NCI-H226 (cell line): ENCODE measurements at places on chromosomes 11 and 22.

GRCh38 chr11:44817207-44817949, 90.6 kb downstream of the TSPAN18 start:
- peak; percentile 13 for DNase-seq

DNA sequence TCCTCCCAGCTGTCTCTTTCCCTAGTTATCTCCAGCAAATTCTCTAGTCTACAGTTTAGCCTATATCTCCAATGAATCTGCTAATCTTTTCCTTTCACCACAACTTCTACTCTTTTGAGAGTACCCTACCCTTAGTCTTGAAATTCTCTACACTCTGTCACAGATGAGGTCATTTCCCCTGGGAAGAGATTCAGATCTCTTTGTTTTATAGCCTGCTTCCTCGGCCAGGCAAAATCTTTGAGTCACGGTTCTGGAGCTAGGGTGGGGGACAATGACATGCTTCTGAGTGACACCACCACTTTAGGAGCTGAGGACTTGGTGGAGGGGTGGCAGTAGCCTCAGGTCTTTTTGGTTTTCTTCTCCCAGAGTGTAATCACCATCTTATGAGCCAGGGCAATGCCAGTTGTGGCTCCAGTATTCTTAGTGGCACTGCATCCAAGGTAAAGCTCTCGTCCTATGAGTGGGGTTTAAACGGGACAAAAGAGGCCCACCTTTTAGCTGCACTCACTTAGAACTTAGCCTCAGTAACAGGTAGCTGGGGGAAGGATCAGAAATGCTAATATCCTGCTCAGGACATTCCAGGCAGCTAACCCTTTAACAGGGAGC, 98.5 kb upstream of the RRM1 start:
- DNase-seq = no peak

DNA sequence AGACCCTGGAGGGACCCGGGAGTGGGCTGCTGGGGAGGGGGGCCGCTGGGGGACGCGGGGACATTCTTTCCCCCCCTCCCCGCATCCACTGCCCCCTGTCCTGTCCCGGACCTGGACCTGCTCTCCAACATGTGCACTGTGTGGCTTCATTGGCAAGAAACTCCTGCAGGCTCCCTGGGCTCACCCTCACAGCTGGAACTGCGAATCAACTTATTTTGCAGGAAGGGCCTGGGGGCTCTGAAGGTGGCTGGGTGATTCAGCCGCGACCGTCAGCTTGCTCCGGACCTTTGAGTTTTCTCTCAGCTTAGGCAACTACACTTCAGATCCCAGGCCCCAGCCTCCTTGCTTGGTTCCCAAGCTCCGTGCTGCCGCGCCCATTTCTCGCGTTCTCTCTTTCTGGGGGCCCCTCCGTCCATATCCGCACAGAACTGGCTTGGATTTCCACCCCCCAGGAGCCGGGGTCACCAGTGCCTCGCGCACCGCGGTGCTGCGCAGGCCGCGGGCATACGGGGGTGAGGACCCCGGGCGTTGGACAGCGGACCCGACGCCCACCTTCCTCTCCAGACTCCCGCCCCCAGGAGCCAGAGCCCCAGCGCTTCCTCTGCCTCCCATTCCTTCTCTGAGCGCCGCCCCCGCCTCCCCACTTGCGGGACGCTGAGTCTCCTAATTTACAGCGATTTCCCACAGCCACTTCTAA, 471 bp upstream of the AHNAK start:
- DNase-seq = peak; percentile 32

DNA sequence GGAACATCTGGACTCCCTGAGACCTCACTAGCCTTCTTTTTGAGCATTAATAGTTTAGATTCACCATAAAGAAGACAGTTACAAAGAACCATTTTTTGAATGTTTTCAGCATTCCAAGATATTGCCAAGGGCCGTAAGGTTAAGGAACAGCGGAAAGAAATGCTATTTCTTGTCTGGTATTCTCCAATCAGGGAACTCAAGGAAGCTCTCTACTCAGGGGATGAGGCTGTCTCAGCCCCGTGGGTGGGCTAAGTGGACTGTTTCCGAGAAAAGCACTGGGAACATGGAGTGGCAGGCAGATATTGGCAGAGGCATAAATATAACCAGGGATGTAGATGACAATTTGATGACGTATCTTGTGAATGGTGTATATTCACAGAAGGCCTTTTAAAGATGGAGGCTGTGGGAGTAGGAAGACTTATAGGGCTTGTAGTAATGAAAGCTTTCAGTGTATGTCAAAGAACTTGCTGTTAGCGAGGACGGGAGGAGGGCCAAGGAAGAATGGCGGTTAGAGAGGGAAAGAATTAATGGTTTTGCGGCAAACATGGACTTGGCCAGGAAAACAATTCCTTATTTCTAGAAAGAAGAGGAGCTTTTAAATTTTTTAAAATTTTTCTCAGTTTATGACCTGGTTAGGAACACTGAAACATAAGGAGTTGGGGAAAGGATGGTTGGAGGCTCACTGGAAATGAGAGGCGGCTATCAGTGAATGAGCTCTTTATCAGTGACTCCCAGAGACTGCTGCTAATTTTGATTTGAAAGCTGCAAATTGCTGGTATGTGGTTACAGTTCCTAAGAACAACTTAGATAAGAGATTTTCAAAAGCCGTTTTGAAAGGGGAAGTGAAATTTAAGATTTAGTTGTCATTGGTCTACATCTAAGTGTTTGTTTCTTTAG, 64.6 kb downstream of the ST3GAL4 start:
- no peak for DNase-seq

GRCh38 chr11:9210224-9210921, 54.8 kb downstream of the DENND5A start:
- peak; percentile 68 for DNase-seq

GRCh38 chr11:91686700-91687099, 537.9 kb upstream of the FAT3 start:
- DNase-seq = no peak

DNA sequence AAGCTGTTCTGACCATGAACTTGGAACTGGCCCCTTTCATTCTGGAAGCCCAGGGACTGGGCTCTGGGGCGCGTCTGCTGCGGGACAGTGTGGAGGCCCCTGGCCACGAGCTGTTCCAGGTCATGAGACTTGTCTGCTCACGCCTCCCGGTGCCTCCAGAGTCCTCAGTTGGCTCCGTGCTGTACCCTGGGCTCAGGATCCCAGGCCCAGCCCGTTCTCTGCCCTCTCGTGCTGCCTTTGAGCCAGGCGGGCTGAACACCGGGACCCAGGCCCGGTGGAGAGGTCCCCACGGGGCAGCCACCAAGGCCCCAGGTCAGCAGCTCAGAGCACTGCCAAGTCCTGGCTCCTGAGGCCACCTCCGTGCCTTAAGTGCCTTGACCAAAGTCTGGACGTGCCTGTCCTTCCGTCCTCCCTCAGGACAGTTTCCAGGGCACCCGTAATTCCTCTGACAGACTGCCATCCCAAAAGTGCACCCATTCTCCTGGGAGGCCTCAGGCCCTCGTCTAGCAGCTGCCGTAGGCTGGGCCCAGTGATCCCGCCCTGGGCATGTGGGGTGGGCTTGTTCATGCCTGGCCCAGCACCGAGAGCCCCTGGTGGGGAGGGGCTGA, 36.3 kb upstream of the PPARA start:
- DNase-seq = no peak

GRCh38 chr11:57407941-57408475, 17.6 kb upstream of the PRG2 start:
- DNase-seq = no peak

- no peak for DNase-seq
Measured at GRCh38 chr11:73028611-73029010, 113.5 kb downstream of the FCHSD2 start.

DNA sequence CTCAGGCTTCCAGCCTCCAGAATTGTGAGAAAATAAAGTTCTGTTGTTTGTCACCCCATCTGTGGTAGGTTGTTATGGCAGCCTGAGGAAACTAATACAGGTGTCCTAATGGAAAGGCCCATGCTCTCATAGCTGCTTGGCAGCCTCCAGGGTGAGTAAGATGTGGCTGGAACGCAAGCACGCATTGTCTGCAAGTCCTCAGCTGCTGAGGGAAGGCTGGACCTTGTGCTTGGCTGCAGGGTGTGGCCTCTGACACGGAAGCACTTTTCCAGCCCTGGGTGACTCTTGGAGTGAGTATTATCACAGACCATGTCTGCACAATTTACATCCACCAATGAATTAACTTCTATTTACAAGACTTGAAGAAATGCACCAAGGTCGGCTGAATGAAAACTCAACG, 44.4 kb upstream of the BARX2 start:
- no peak for DNase-seq

GRCh38 chr11:14622223-14622954, 21.2 kb upstream of the PDE3B start:
- DNase-seq = no peak

DNA sequence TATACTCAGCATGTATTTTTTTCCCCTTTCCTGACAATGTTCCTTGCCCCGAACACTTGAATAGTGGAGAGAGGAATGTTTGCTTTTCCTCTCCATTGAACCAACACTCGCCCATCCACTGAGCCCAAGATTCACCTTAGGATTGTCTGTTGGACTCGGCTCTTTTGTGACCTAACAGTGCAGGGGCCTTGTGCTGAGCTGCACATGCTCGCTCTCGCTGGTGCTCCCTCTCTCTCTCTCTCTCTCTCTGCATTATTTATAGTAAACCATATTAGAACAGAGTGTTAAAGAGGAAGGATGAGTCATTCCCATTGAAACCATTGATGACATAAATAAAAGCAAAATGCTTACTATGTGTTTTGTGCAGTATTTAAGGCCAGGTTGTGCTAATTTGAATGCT, 20.7 kb downstream of the ZBTB16 start:
- no peak for DNase-seq

DNA sequence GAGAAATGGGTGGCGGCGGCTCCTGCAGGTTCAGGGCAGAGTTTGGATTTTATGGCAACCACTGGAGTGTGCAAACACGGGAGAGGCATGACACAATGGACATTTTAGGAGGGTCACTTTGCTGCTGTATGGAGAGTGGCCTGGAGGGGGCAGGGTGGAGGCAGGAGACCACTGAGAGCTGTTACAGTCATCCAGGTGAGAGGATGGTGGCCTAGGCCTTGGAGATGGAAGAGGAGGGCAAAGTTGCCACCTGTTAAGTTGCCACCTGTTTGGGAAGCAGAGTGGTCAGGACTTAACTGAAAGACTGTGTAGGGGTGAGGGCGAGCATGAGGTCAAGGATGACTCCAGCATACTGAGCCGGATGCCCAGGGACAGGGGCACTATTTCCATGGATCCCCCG, 2.3 kb upstream of the RAD9A start:
- no peak for DNase-seq

GRCh38 chr11:32081901-32082300, 9.0 kb upstream of the RCN1 start:
- DNase-seq = no peak

- DNase-seq = no peak
Measured at GRCh38 chr11:64391839-64392238, 32.9 kb downstream of the RPS6KA4 start.

- peak; percentile 37 for DNase-seq
Measured at GRCh38 chr11:16831316-16832192, 93.1 kb downstream of the C11orf58 start.

DNA sequence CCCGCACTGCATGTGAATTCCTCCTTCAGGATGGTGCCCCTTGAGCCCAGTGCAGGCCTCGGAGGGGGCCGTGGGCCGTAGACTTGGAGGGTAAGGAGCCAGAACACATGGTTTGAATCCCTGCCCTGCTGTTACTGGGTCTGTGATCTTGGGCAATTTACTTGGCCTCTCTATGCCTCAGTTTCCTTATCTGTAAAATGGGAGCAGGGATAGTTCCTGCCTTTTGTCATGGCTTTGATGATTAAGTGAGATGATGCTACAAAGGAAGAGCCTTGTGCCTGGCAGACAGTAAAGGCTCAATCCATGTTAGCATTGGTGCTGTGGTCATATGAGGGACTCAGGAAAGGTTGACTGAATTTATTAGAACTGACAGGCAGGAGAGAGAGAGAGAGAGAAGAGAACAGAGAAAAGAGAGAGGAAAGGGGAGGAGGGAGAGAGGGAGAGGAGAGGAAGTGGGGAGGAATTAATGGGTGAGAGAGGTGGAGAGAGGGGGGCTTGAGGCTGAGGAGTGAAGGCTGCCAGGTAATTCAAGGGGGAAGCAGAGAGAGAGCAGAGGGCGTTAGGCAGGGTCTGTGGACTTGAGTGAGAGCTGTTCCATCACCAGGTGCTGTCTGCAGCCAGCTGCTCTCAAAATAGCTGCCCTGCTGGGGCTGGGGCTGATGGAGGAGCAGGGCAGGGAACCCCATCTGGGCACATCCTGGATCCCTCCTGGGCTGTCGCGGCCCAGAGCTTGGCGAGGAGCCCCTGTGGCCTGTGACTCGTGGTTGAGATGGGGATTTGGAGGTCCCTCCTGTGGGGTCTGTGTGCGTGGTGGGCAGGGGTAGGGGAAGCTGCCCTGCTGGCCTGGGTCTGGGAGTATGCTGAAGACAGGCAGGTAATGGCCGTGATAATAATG, 44.1 kb downstream of the MCM5 start:
- no peak for DNase-seq

- no peak for DNase-seq
Measured at GRCh38 chr11:93887111-93887510, 36.7 kb upstream of the VSTM5 start.

DNA sequence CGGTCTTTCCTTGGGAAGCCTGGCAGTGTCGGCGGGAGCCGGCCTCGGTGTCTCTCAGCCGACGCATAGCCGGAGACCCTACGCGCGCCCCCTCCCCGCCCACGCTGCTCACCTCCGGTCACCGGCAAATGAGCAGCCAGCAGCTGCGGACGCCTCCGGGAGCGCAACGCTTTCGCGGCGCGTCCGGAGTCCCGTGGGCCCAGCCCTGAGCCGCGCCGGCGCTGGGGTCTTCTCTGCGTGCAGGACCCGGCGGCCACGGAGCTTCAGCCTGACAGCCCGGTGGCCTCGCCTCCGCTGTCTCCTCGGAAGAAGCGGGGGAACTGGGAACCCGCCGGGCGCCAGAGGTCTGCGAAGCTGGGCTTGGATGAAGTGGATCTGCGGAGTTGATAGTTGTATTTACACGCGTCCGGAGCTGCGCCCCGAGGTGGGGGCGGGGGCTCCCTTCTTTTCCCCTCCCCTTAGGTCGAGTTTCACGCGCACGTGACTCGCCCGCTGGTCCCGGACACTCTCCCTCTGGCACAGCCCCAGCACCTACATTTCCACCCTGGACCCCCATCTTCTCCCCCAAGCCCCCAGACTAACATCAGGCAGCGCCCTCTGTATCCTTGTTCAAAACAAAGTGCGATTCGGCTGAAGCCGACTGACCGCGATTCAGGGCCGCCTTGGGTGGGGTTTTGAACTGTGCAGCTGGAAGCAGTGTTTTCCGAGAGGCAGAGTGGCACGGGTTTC, at the start of gene SLC43A1:
SLC43A1 (minus strand) TSS at position 371 of the 729 bp plus-strand sequence. CDS start 1,591 bp downstream, outside the sequence.
- no peak for DNase-seq

- DNase-seq = no peak
Measured at GRCh38 chr22:39699631-39700360, 129.2 kb downstream of the CACNA1I start.

GRCh38 chr11:88131764-88132470, 43.3 kb downstream of the RAB38 start:
- DNase-seq = no peak

DNA sequence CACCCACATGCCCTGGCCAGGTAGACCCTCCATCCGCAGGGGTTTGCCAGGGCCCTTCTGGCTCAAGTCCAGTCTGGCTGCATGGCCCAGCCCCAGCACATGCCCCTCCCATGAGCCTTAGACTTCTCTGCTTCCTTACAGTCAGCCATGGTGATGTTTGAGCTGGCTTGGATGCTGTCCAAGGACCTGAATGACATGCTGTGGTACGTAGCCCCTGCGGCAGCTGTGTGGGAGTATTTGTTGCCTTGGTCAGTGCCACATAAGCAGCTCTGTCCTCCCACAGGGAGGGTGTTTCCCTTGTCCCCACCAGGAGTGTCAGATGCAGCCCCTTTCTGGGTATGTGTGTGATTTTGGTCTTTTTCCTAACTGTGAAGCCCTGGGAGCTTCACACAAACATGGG, 17.5 kb downstream of the CDC45 start:
- DNase-seq = no peak

GRCh38 chr11:120224361-120224760, 13.5 kb downstream of the OAF start:
- DNase-seq = no peak
